ENCODE measurements at places on chromosomes 3 and 15. TPM values are rescaled to one million over a fixed set of nuclear protein-coding genes. Genes with fewer than 3 reads are reported as not detected.

GRCh38 chr15:82040390-82040789, 5.4 kb downstream of the MEX3B start:
- DNase-seq = no peak

DNA sequence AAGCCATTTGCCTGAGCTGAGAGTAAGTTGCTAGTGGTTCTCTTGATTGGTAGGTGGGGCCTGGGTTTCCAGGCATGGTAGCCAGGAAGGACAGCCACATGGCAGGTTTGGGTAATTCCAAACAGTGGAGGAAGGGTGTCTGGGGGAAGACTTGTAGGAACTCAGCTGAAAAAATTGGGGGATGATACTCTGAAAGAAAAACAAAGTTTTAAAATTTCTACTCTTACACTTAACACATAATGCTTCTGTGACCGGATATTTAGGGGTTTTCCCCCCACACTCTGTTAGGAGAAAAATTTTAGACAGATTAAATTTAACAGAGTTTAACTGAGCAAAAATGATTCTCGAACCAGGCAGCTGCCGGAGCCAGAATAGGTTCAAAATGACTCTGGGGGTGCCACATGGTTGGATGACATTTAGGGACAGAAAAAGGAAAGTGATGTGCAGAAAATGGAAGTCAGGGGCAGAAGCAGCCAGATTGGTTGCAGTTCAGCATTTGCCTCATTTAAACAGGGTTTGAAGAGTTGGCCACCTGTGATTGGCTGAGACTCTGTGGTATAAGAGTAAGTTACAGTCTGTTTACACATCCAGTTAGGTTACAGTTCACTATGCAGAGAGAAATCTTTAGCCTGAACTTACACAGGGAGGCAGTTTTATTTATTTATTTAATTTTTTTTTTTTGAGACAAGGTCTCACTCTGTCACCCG, 8.1 kb downstream of the B2M start:
- peak; percentile 24 for DNase-seq

Gene LYZL4
- not detected for total RNA-seq

DNA sequence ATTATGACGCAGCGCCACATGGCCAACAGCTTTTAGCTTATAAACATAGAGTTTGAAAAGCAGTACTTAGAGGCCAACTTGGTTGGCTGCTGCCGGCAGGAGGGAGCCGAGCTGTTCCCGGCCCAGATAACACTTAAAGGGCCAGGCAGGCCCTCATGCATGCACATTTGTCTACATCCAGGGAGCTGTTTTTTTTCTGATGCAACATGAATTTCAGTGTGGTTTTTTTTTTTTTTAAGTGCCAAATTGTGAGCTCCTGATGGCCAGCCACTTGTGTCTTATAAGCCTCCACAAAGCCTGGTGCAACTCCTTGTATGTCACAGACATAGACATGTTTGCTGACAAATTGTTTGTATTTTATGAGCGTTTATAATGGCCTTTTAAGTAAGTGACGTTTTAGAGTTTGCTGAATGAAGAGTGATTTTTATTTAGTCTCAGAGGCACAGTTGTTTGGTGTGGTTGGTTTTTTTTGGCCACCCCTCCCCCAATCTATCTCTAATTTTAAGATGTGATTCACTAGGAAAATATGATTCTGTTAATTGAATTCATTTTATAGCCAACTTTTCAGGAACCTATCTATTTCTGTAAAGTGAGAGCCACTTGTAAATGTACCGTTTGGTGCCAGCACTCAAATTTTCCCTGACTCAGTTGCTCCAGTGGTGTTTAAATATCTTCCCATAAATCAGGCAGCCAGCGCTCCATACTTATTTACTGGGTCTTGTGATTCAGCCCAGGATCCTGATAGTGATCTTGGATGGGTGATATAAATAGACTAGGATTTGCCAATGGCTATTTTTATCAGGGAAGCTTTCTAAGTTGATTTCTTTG, 134.3 kb downstream of the VGLL4 start:
- DNase-seq = peak; percentile 66

GRCh38 chr3:172339892-172340291, 108.4 kb downstream of the GHSR start:
- no peak for DNase-seq

DNA sequence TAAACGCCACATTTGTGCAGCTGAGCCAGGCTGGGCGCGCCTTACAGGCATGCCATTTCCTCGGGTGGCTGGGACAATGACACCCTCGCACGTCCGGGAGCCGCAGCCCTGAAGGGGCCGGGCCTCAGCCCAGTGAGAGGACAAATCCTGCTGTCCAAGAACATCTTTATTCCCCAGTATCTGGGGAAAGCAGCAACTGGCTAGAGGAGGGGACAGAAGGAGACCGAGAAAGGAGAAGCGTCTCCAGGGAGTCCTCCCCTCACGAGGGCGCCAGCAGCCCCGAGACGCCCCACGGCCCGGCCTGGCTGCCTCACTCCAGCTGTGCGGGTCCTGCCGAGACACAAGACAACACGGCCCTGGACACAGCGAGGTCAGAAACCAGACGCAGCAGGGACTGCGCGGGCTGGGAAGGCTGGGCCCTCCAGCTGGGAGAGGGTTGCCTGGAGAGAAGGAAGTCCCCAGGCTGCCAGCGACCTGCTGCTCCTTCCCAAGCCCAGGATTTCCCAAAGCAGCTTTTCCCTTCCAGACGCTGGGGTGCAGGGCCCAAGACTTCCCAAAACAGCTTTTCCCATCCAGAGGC, 130.2 kb downstream of the CHSY1 start:
- no peak for DNase-seq

- DNase-seq = peak; percentile 22
These were observed 135.8 kb downstream of the GREM1 start for GRCh38 chr15:32853592-32853991.

Gene ZIC4
- 0.13 TPM for total RNA-seq

Gene AHSG
- not detected for total RNA-seq

DNA sequence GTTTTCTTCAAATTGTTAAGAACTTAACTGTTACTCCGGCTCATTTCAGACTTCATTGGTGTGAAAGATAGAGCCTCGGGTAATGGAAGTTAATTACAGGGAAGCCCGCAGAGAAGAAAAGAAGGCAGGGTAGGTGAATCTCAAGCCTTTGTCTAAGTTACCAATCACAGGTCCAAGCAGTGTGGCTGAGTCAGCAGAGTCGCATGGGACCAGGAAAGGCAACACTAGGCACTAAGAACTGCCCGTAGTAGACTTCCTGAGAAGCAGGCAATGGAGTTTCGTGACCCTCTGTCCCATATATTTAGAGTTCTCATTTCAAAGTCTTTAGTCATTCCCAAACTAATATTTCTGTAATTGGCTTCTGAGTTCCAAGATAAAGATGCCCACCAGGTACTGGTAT, 122.9 kb upstream of the STT3B start:
- DNase-seq = no peak

DNA sequence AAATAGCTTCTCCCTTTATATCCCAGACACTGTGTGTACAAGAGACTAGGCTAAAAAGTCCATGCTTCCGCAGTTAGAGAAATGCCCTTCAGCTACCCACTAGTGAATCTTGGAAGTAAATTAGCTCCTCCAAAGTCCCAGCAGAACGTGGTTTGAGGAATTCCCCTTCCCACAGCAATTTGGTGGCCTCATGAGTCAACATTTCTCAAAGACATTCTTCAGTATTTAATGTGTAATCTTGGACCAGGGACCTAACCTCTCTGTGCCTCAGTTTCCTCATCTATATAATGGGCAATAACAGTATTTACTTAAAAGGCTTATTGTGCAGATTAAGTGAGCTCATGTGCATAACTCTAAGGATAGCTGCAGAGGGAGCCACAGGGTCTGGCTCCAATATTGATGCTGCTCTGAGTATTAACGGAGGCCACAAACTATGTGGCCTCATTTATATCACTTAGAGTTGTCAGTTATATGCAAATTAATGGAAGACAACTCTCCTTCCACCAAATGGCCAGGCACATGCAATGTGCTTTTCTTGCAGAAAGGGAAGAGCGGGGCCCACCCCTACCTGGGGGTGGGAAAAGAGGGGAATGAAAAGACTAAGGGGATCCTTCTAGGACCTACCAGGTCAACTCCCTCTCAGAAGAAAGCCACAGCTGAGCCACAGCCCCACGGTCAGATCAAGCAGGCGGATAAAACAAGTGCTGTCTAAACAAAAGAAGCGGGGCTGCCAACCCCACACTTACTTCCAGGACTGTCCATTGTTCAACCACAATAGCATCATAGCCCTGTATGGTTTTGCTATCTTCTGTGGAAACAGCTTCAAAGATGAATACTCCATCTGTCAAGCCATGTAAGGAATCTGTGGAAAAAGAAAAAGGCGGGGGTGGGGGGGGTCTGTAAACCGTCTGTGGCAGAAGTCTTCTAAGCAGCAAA, 92.4 kb downstream of the OXNAD1 start:
- no peak for DNase-seq

DNA sequence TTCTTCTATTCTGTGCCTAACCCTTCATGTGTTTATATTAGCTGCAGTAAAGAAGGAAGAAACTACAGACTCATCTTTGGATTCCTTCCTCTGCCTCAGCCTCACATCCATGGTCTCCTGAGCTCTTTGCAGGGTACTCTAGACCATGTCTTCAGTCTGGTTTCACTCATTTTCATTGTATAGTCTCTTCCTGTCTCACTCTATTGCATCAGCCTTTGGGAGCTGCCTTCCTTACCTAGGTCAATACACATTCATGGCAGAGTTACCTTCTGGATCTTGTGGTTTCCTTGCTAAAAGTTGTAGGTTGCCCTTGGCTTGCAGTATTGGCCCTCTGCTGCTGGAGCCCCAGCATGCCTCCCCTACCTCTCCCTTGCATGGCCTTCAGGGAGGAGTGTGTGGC, 31.5 kb upstream of the SCAANT1 start:
- DNase-seq = no peak

Gene HTR3E
- total RNA-seq = not detected

GRCh38 chr15:90895571-90896117, 7.5 kb upstream of the MAN2A2 start:
- peak; percentile 37 for DNase-seq

- no peak for DNase-seq
These were observed 201.3 kb upstream of the PRICKLE2 start for GRCh38 chr3:64426551-64426950.

Gene DNAH1
- 0.74 TPM for total RNA-seq

Gene ALDH1A2
- total RNA-seq = 0.18 TPM

Gene SERPINI2
- not detected for total RNA-seq

Gene SOX14
- not detected for total RNA-seq

Gene ADGRG7
- total RNA-seq = not detected

DNA sequence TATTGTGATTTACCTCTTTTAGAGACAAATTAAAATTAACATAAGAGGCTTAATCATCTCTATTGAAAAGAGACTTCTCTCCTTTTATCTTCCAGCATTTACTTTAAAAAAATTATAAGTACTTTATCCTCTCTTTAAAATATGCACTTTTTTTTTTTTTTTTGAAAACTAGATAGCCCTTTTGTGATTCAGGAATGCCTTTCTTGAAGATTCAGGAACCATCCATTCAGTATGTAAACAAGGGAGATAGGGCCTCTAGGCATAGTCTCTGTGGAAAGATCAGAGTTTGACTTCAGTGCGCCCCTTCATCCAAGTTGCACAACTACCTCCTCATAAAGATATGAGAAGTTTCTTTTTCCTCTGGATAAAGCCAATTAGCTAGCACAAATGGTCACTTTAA, 1163.7 kb downstream of the SI start:
- DNase-seq = no peak

GRCh38 chr15:99467853-99468464, 97.8 kb upstream of the MEF2A start:
- no peak for DNase-seq

Gene UBXN7
- total RNA-seq = 13.3 TPM

DNA sequence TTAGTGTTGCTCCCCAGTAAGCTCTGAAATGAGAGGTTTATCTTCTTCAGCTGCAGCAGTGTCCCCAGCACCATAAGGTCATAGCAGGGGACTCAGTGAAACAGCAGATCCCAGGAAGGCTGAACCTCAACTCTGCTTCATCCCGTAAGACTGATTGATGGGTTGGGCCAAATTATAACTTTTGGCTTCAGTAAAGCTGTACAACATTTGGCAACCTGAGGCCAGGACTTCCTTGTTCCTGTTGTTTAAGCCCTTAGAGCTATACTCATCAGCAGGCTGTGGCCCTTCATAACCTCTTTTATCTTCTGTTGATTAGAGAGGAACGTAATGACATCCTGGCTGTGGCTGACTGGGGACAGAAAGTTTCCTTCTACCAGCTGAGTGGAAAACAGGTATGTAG, 29.0 kb downstream of the IFT122 start:
- DNase-seq = no peak

GRCh38 chr3:39407259-39407629, 724 bp downstream of the RPSA start:
- no peak for DNase-seq

Gene VGLL3
- total RNA-seq = 0.05 TPM

- no peak for DNase-seq
These were observed 9.2 kb downstream of the PPM1L start for GRCh38 chr3:160765211-160765610.

DNA sequence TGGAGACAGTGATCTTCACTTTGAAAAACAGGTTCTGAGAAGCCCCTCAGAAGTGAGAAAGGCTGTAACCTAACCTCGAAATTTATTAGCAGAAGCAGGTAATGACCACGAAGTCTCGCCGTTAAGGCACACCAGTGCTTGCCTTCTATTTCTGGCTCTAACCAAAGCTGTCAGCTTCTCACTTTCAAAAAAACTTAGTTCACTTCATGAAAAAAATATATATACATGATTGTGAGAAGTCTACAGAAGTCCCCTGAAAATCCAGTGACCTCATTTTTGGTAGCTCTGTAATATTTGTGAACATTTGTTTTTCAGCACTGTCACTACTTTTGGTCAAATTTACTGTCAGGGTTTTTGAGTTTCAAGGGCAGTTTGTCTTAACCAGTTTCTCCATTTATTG, 19.1 kb upstream of the AKAP13 start:
- no peak for DNase-seq

Gene CFAP91
- not detected for total RNA-seq

Gene PRICKLE2
- 0.69 TPM for total RNA-seq

DNA sequence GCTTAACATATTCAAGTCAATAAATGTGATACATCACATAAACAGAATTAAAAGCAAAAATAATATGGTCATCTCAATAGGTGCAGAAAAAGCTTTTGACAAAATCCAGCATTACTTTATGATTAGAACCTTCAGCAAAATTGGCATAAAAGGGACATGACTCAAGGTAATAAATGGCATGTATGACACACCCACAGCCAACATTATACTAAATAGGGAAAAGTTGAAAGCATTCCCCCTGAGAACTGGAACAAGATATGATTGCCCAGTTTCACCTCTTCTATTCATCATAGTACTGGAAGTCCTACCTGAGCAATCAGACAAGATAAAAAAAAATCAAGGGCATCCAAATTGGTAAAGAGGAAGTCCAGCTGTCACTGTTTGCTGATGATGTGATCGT, 594.7 kb downstream of the DIPK2A start:
- DNase-seq = no peak

Gene TMPRSS7
- not detected for total RNA-seq

GRCh38 chr3:3353153-3353552, 173.7 kb upstream of the CRBN start:
- no peak for DNase-seq

DNA sequence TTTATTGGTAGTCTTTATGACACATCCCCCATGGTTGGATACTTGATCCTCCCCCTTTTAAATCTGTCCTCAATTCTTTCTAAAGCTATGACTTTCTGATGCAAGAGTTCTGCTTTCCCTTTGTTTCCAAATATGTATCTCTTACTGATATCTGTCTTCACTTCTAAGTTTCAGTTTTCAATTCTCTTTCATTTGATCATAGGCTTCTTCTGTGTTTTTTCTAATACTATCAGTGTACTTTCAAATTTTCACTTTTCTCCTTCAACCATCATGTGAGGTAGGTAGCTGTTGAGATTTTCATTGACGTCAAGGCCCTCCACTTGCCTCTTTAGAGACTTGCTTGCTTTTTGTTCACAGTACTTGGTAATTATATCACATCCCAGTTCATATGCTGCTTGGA, 436.5 kb downstream of the CNTN4 start:
- no peak for DNase-seq
